Right atrium auricular region (tissue), 2 donors: ENCODE measurements at places on chromosomes 11 and 22. TPM values are rescaled to one million over a fixed set of nuclear protein-coding genes. Genes with fewer than 3 reads are reported as not detected.

RTN4RL2 gene
- total RNA-seq = 1.3 TPM

KIRREL3 gene
- 0.51 TPM for total RNA-seq

CATSPERZ gene
- not detected for total RNA-seq

DGAT2 gene
- total RNA-seq = 27.7 TPM

SERHL2 gene
- total RNA-seq = 2.4 TPM

MMP13 gene
- total RNA-seq = not detected

KCNE3 gene
- total RNA-seq = 1.4 TPM

SAA4 gene
- not detected for total RNA-seq

LRRC55 gene
- total RNA-seq = not detected

FAM83F gene
- 4.6 TPM for total RNA-seq

MRGPRX4 gene
- not detected for total RNA-seq

LINC01488 gene
- not detected for total RNA-seq

CRYBB1 gene
- 0.79 TPM for total RNA-seq

DKK3 gene
- 2,934 TPM for total RNA-seq

PIK3IP1 gene
- 17.6 TPM for total RNA-seq

SPDYC gene
- not detected for total RNA-seq

PAX6 gene
- total RNA-seq = not detected

DGCR2 gene
- 32.8 TPM for total RNA-seq

IGSF22 gene
- not detected for total RNA-seq

DTX4 gene
- total RNA-seq = 1.0 TPM

ROBO4 gene
- total RNA-seq = 21.6 TPM

BRSK2 gene
- total RNA-seq = 0.19 TPM

QSER1 gene
- 23.7 TPM for total RNA-seq

CARD18 gene
- not detected for total RNA-seq

SYTL2 gene
- 5.0 TPM for total RNA-seq

CLDN5 gene
- 16.7 TPM for total RNA-seq

BUD13 gene
- total RNA-seq = 6.6 TPM

ATG16L2 gene
- 10.0 TPM for total RNA-seq

POLR2F gene
- total RNA-seq = 53.2 TPM

SAA2 gene
- total RNA-seq = 1.4 TPM

OR52I1 gene
- not detected for total RNA-seq

OR11H1 gene
- total RNA-seq = not detected

PGA3 gene
- 0.55 TPM for total RNA-seq

CFAP300 gene
- total RNA-seq = 5.4 TPM

TMPRSS5 gene
- total RNA-seq = 0.19 TPM

MRPL17 gene
- total RNA-seq = 97.8 TPM

TMPRSS4 gene
- total RNA-seq = not detected

PEX26 gene
- total RNA-seq = 18.4 TPM

AGBL2 gene
- total RNA-seq = not detected

PANX1 gene
- total RNA-seq = 15.7 TPM

MYOD1 gene
- not detected for total RNA-seq

MIAT gene
- total RNA-seq = 0.19 TPM

ACR gene
- 0.39 TPM for total RNA-seq

MB gene
- total RNA-seq = 6,650 TPM

OR52N4 gene
- not detected for total RNA-seq

SCGB1D2 gene
- not detected for total RNA-seq

F2 gene
- not detected for total RNA-seq

POU2AF2 gene
- total RNA-seq = not detected

SYCE3 gene
- not detected for total RNA-seq

TMA7B gene
- not detected for total RNA-seq

FREY1 gene
- 0.55 TPM for total RNA-seq

MYEOV gene
- total RNA-seq = not detected

TRIM29 gene
- 2.7 TPM for total RNA-seq

CD6 gene
- total RNA-seq = 0.48 TPM

CHCHD10 gene
- total RNA-seq = 213 TPM

ZNF215 gene
- 0.63 TPM for total RNA-seq

PHOX2A gene
- total RNA-seq = not detected

MADD gene
- total RNA-seq = 49.8 TPM
